Adrenal gland (tissue), 19 donors: ENCODE measurements at places on chromosomes 5 and 9.

GRCh38 chr5:172151661-172152210 is 36.3 kb downstream of the STK10 start:
- H3K36me3 ChIP-seq: no peaks in the 10 kb centered on the region
- peaks cover 5% of the 10 kb centered on the region for H3K4me1 ChIP-seq
- H3K27ac ChIP-seq: no peak overlapping the region
- no peak overlapping the region for H3K4me3 ChIP-seq
- no peaks in the 10 kb centered on the region for H3K27me3 ChIP-seq
- no peak for DNase-seq

DNA sequence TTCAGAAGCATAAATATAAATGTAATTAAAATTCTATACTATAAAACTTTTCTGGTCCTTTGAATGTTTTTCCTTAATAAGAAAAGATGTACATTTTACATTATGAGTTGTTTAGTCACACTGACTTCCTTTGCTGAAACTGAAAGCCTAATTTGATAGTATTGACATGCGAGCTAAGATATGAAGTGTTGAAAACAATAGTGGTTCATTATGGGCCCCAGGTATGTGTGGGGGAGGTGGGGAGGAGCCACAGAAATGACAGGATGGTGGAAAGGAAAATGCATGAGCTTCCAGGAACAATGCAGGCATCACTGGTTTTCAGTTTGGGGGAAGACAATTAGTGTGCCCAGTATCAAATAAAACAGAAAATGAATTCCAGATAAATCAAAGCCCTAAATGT is 35.4 kb upstream of the RLN1 start:
- no peak overlapping the region for H3K27ac ChIP-seq
- no peaks in the 10 kb centered on the region for H3K4me1 ChIP-seq
- no peaks in the 10 kb centered on the region for H3K27me3 ChIP-seq
- H3K36me3 ChIP-seq: no peaks in the 10 kb centered on the region

- H3K27me3 ChIP-seq: no peaks in the 10 kb centered on the region
- H3K4me1 ChIP-seq: peaks cover 14% of the 10 kb centered on the region
- H3K36me3 ChIP-seq: no peaks in the 10 kb centered on the region
- H3K27ac ChIP-seq: peak overlapping the region; percentile 53
- no peak overlapping the region for H3K4me3 ChIP-seq
These were observed 64.0 kb downstream of the UBAP1 start for GRCh38 chr9:34242830-34243229.

- no peak for DNase-seq
- H3K36me3 ChIP-seq: no peaks in the 10 kb centered on the region
These were observed 140.2 kb downstream of the ENC1 start for GRCh38 chr5:74500110-74500917.

GRCh38 chr5:121949885-121950284 is 11.9 kb upstream of the SRFBP1 start:
- H3K4me3 ChIP-seq: no peak overlapping the region
- H3K27ac ChIP-seq: no peak overlapping the region
- H3K4me1 ChIP-seq: no peaks in the 10 kb centered on the region
- no peaks in the 10 kb centered on the region for H3K36me3 ChIP-seq
- no peaks in the 10 kb centered on the region for H3K27me3 ChIP-seq

DNA sequence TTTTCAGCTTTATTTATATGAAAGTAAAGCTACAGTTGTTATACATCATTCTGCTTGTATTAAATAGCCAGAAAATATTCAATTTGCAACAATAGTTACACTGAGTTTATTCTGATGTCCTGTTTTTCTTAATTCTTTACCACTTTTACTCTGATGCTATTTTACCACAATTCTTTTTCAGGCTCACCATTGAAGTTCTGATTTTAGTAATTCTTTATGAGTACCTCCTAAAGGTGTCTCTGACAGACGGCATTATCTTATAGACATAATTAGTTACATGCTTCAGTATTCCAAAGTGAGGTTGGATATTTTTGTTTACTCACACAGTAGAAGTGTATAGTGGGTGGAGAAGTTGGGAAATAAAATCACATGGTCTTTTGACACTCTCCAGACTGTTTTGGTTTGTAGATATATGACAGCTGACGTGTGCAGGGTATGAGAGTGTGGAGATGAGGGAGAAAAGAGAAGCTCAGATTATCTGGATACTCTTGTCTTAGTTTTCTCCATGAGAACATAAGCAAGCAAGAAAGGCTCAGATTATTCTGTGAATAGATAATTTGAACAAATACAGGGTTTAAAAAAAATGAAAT is 97.4 kb downstream of the FBXO4 start:
- H3K4me3 ChIP-seq: no peak overlapping the region
- no peak overlapping the region for H3K27ac ChIP-seq
- H3K4me1 ChIP-seq: no peaks in the 10 kb centered on the region
- DNase-seq: no peak
- no peaks in the 10 kb centered on the region for H3K27me3 ChIP-seq

GRCh38 chr5:37174928-37175327 is 74.2 kb downstream of the CPLANE1 start:
- no peak overlapping the region for H3K27ac ChIP-seq
- peaks cover 74% of the 10 kb centered on the region for H3K36me3 ChIP-seq
- DNase-seq: no peak
- H3K4me3 ChIP-seq: no peak overlapping the region

GRCh38 chr5:121264605-121265004 is 587.1 kb upstream of the FTMT start:
- H3K4me3 ChIP-seq: no peak overlapping the region
- no peak overlapping the region for H3K27ac ChIP-seq
- H3K4me1 ChIP-seq: no peaks in the 10 kb centered on the region
- no peak for DNase-seq
- no peaks in the 10 kb centered on the region for H3K27me3 ChIP-seq

GRCh38 chr9:103037508-103038477 is 42.7 kb downstream of the CYLC2 start:
- H3K4me3 ChIP-seq: no peak overlapping the region
- no peak for DNase-seq
- no peaks in the 10 kb centered on the region for H3K36me3 ChIP-seq
- H3K27ac ChIP-seq: no peak overlapping the region

GRCh38 chr5:30690931-30691330 is 502.6 kb upstream of the CDH6 start:
- no peaks in the 10 kb centered on the region for H3K4me1 ChIP-seq
- no peak for DNase-seq
- H3K27me3 ChIP-seq: no peaks in the 10 kb centered on the region
- H3K36me3 ChIP-seq: no peaks in the 10 kb centered on the region

GRCh38 chr5:171419688-171420430 is 412 bp downstream of the FGF18 start:
- H3K4me3 ChIP-seq: no peak overlapping the region
- H3K36me3 ChIP-seq: no peaks in the 10 kb centered on the region
- peak; percentile 51 for DNase-seq
- H3K27ac ChIP-seq: no peak overlapping the region
- H3K27me3 ChIP-seq: peaks cover 18% of the 10 kb centered on the region
- H3K4me1 ChIP-seq: peaks cover 18% of the 10 kb centered on the region

DNA sequence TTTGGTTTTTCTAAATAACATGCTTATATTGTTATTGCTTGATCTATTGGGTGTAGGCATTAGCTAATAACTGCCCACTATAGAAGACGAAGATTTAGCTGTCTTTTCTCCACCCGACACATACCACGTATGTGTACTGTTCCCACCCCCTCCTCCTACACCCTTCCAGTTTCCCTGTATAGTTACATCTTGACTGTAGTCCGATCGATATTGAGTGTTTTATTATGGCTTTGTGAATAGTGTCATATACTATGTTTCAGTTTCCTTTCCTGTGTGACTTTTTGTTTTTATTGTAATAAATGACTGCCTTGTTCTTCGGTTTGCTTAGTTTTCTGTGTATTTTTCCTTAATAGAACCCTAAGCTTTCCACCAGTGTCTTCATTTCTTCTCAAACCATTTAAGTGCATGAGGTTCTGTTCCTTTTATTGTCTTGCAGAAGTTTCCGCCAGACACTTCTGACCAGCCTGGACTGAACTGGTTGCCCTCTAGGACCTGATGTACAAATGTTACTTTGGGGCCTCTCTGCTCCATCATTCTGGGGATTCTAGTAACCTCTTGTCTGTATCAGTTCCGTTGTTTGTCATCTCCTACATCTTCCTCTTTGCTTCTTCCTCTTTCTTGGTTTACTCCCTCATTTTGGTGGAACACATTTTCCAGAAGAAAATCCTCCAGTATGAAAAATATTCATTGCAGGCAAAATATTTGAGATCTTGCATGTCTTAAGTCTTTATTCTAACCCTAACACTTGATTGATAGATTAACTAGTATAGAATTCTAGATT is 61.8 kb downstream of the PRKACG start:
- H3K4me3 ChIP-seq: no peak overlapping the region
- no peaks in the 10 kb centered on the region for H3K36me3 ChIP-seq
- H3K27ac ChIP-seq: no peak overlapping the region
- H3K27me3 ChIP-seq: no peaks in the 10 kb centered on the region
- DNase-seq: no peak

DNA sequence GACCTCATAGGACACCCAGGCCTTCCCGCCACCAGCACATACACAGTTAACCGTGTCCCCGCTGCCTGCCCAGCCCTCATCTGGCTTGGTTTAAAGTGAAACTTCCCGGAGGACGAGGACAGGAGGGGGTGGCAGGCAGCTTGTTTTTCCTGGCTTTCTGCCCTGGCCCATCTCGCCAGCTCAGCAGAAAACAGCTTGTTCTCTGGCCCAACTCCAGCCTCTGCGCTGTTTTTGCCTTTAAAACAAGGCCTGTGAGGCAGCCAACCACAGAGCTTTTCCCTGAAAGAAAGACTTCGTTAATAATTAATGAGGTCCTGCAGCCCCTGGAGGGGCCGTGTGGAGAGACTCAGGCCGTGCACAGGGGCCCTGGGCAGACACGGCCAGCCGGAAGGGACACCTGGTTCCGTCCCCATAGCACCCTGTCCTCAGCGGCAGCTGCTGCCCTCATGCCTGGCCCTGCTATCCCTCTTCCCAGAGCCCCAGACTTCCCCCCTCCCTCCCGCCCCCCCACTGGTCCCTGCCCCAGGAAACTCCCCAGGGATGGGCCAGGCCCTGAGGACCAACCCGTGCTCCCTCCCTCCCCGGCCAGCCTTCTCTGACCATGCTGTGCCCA is 108.7 kb downstream of the RXRA start:
- H3K36me3 ChIP-seq: no peaks in the 10 kb centered on the region
- peak overlapping the region; percentile 71 for H3K27ac ChIP-seq
- peak; percentile 99 for DNase-seq
- H3K27me3 ChIP-seq: no peaks in the 10 kb centered on the region

- no peaks in the 10 kb centered on the region for H3K27me3 ChIP-seq
- no peaks in the 10 kb centered on the region for H3K4me1 ChIP-seq
- H3K27ac ChIP-seq: no peak overlapping the region
- no peak overlapping the region for H3K4me3 ChIP-seq
- H3K36me3 ChIP-seq: no peaks in the 10 kb centered on the region
These were observed 103.6 kb downstream of the SLIT3 start for GRCh38 chr5:169197343-169197742.

- no peaks in the 10 kb centered on the region for H3K27me3 ChIP-seq
- DNase-seq: no peak
- H3K4me1 ChIP-seq: peaks cover 17% of the 10 kb centered on the region
These were observed 121.8 kb downstream of the SEMA6A start for GRCh38 chr5:116452774-116453368.

DNA sequence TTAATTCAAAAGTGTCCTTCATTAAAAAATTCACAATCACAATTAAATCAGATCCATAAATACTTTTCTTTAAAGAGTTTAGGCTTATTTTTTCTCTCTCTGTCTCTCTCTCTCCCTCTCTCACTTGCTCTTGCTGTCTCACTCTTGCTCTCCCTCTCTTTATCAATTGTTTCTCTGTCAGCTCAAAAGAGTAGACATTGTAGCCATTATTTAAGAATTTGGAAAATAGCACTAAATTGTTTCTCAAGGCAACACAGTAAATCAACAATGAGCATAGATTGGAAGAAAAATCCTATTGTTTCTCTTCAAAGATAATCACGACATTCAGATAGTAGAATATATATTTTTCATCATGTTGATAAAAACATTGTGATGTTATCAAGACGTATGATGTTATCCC is 1114.0 kb downstream of the PTPRD start:
- H3K4me1 ChIP-seq: no peaks in the 10 kb centered on the region
- H3K27ac ChIP-seq: no peak overlapping the region
- H3K36me3 ChIP-seq: no peaks in the 10 kb centered on the region
- no peaks in the 10 kb centered on the region for H3K27me3 ChIP-seq

DNA sequence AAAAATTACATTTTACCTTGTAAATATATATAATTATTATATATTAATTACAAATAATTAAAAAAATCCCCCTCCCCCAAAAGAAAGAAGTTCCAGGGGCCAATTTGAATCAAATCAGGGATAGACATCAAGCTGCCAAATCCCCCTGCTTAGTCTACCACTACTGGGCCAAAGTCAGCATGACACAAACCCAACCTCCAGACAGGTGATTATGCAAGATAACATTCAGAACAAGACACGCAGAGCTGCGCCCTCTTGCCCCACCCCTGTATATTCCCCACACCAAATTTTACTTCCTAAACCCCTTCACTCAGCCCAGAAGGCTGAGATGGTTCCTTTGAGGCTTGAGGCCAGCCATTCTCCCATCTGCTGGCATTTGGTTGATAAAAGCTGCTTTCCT is 2059.1 kb upstream of the CDH6 start:
- no peak overlapping the region for H3K27ac ChIP-seq
- DNase-seq: no peak
- no peaks in the 10 kb centered on the region for H3K36me3 ChIP-seq
- no peaks in the 10 kb centered on the region for H3K27me3 ChIP-seq
- H3K4me1 ChIP-seq: no peaks in the 10 kb centered on the region

- no peak for DNase-seq
- H3K4me3 ChIP-seq: no peak overlapping the region
- H3K27ac ChIP-seq: no peak overlapping the region
- H3K27me3 ChIP-seq: no peaks in the 10 kb centered on the region
- H3K36me3 ChIP-seq: no peaks in the 10 kb centered on the region
These were observed 101.5 kb downstream of the PLCXD3 start for GRCh38 chr5:41408676-41409443.

- no peak overlapping the region for H3K27ac ChIP-seq
- H3K4me1 ChIP-seq: peaks cover 8% of the 10 kb centered on the region
- no peaks in the 10 kb centered on the region for H3K27me3 ChIP-seq
- H3K4me3 ChIP-seq: no peak overlapping the region
- no peaks in the 10 kb centered on the region for H3K36me3 ChIP-seq
These were observed 147.5 kb downstream of the GNAQ start for GRCh38 chr9:77883846-77884771.
